NCI-H2081 (cell line): ENCODE measurements at places on chromosomes 11 and 22.

- DNase-seq, result no peak
These were observed 19.4 kb downstream of the RSPH14 start for GRCh38 chr22:23122216-23122957.

- no peak for DNase-seq
These were observed 30.1 kb upstream of the NOX4 start for GRCh38 chr11:89521294-89521693.

DNA sequence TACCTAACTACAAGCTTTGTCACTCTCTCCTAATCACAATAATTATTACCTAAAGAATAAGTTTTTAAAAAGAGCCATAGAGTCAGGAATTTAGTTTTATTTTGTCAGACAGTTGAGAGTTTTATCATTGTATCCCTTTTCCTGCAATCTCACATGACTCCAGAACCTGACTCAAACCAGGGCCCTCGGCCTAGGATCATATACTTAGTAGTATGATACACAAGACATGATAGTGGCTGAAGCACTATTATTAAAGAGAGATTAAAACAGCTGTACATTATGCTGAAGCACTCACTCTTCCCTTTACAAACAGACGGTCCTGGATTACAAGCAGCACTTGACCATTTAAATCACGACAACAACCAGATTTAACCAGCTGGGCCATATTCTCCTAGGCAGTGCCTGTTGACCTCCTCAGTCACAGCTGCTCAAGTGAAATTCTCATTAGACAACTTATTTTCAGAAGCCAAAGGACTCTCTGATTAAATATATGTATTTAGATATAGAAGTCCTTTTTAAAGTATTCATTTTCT lies 44.0 kb downstream of the SOX6 start:
- DNase-seq, result no peak

DNA sequence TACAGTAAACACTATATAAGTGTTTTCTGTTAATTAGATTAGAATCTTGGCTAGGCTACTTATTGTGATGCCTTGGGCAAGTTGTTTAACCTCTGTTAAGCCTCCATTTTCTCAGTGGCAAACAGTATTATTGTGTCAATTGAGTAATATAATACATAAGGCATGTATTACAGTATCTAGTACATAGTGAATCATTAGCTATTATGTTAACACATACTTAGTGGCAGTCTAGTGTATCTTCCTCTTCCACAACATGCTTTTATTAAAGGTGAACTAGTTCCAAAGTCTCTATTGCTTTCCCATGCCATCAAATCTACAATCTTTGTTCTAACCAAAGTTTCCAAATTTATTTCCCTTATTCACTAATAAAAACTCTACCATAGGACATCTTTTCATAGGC lies 200.9 kb downstream of the SOX6 start:
- DNase-seq, result no peak
